Activated T-helper 1 cell treated with anti-CD3 and anti-CD28 coated beads, Interleukin-12 subunit alpha, Interleukin-12 subunit beta, Interleukin-2, Interleukin-4 antibody, amounts not matched to agents 30 ng/mL and 10 ng/mL and 1 ng/mL, durations not matched to agents 14 hours and 24 hours and 36 hours (primary cell): ENCODE measurements at places on chromosomes 6 and 20. TPM values are rescaled to one million over a fixed set of nuclear protein-coding genes. Genes with fewer than 3 reads are reported as not detected.

The DNAAF9 gene
- 0.78 and 0.98 TPM in 2 replicates for total RNA-seq

The KCNK5 gene
- total RNA-seq = 36.7 and 38.7 TPM in 2 replicates

The GTSF1L gene
- total RNA-seq = 0.39 TPM in 1 of 2 replicates, not detected in the other

The SLC17A5 gene
- 4.5 and 5.1 TPM in 2 replicates for total RNA-seq

The GUCA1A gene
- total RNA-seq = not detected in 2 replicates

The ARFGEF2 gene
- total RNA-seq = 28.3 and 30.1 TPM in 2 replicates

The DTD1 gene
- total RNA-seq = 37.7 and 44.0 TPM in 2 replicates

The PRR3 gene
- total RNA-seq = 41.6 and 42.1 TPM in 2 replicates

The RAD21L1 gene
- total RNA-seq = not detected in 2 replicates

The CEP43 gene
- total RNA-seq = 18.8 and 21.4 TPM in 2 replicates

The TRERF1 gene
- 47.9 and 48.2 TPM in 2 replicates for total RNA-seq

The PRR18 gene
- total RNA-seq = not detected in 2 replicates

The FAM110A gene
- total RNA-seq = 19.0 and 21.1 TPM in 2 replicates

The TFAP2D gene
- not detected in 2 replicates for total RNA-seq

The RFX6 gene
- total RNA-seq = not detected in 2 replicates

The CCND3 gene
- total RNA-seq = 351 and 356 TPM in 2 replicates

The WDR27 gene
- total RNA-seq = 20.1 and 26.8 TPM in 2 replicates

The RCAN2 gene
- 0.44 and 0.59 TPM in 2 replicates for total RNA-seq

The FAM217A gene
- total RNA-seq = not detected in 2 replicates

The SLC39A7 gene
- 67.1 and 68.8 TPM in 2 replicates for total RNA-seq

The CST11 gene
- not detected in 2 replicates for total RNA-seq

The CRISP2 gene
- total RNA-seq = not detected in 2 replicates

The CLPSL1 gene
- total RNA-seq = not detected in 2 replicates

The HLA-G gene
- total RNA-seq = 0.91 and 1.6 TPM in 2 replicates

The ERGIC3 gene
- 132 and 137 TPM in 2 replicates for total RNA-seq

The PKIB gene
- 0.44 TPM in 1 of 2 replicates, not detected in the other for total RNA-seq

The RBM38 gene
- 90.4 and 92.5 TPM in 2 replicates for total RNA-seq

The RNF39 gene
- total RNA-seq = not detected in 2 replicates

The NAPB gene
- 14.0 and 15.5 TPM in 2 replicates for total RNA-seq

The HCRTR2 gene
- not detected in 2 replicates for total RNA-seq

The KHDRBS2 gene
- not detected in 2 replicates for total RNA-seq

The ZKSCAN3 gene
- 2.9 and 3.3 TPM in 2 replicates for total RNA-seq

The HSPA1L gene
- 2.2 and 2.9 TPM in 2 replicates for total RNA-seq

The PDE7B gene
- total RNA-seq = 10.7 and 11.1 TPM in 2 replicates

The SAMD5 gene
- 0.05 TPM in 1 of 2 replicates, not detected in the other for total RNA-seq

The FOXA2 gene
- total RNA-seq = not detected in 2 replicates

The VNN1 gene
- total RNA-seq = not detected in 2 replicates

The LBP gene
- not detected in 2 replicates for total RNA-seq

The TBC1D20 gene
- total RNA-seq = 37.5 and 41.4 TPM in 2 replicates

The COX4I2 gene
- not detected in 2 replicates for total RNA-seq

The SPAG4 gene
- total RNA-seq = 3.6 and 5.1 TPM in 2 replicates

The MRAP2 gene
- not detected in 2 replicates for total RNA-seq

The PRICKLE4 gene
- not detected in 2 replicates for total RNA-seq

The VSX1 gene
- total RNA-seq = not detected in 2 replicates

The DCDC2 gene
- not detected in 2 replicates for total RNA-seq

The ABHD16B gene
- not detected in 2 replicates for total RNA-seq

The MATN4 gene
- 2.0 and 2.1 TPM in 2 replicates for total RNA-seq

The RPS21 gene
- total RNA-seq = 1,907 and 1,920 TPM in 2 replicates

The MRPL18 gene
- total RNA-seq = 108 and 111 TPM in 2 replicates

The EBF4 gene
- total RNA-seq = 12.3 and 12.6 TPM in 2 replicates

The QKI gene
- 71.1 and 72.5 TPM in 2 replicates for total RNA-seq

The WFDC10B gene
- not detected in 2 replicates for total RNA-seq

The SNRPB gene
- total RNA-seq = 533 and 548 TPM in 2 replicates

The THEMIS gene
- total RNA-seq = 10.6 and 11.3 TPM in 2 replicates

The CENPQ gene
- total RNA-seq = 18.2 and 18.7 TPM in 2 replicates

The UBD gene
- 0.59 and 0.93 TPM in 2 replicates for total RNA-seq

The C20orf202 gene
- not detected in 2 replicates for total RNA-seq
